Lung microvascular endothelial cell (primary cell): ENCODE measurements at places on chromosomes 7 and 10.

DNA sequence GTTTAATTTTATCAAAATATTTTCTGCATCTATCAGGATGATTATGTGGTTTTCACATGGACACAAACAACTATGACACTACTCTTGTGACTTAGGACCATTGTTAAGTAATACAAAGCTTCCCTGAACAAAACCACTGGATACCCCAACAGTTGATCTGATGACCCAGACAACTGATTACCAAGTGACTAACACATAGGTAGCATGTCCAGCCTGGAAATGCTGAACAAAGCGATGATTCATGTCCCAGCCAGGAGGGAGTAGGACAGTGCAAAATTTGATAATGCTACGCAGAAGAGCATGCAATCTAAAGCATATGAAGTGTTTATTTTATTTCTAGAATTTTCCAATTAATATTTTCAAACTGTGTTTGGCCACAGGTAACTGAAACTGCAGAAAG lies 8.9 kb upstream of the PNLIP start:
- no peak for DNase-seq

DNA sequence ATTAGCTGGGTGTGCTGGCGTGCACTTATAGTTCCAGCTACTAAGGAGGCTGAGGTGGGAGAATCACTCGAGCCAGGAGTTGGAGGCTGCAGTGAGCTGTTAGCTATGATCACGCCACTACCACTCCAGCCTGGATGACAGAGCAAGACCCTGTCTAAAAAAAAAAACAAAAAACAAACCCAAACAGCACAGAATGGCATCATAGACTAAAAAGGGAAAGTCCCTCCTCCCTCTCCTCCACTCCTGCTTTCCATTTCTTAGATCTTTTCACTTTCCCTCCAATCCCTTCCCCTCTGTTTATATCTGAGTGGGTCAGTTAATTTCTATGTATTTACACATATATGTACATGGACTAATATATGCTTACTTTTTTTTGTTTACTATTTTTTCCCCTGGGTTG lies 10.4 kb upstream of the PIP4K2A start:
- no peak for DNase-seq

GRCh38 chr10:28938745-28939144 lies 261.4 kb downstream of the BAMBI start:
- no peak for DNase-seq

GRCh38 chr7:44376429-44377133 lies 51.2 kb upstream of the CAMK2B start:
- DNase-seq = no peak

GRCh38 chr10:101939008-101939648 lies 95.5 kb upstream of the KCNIP2 start:
- peak; percentile 90 for DNase-seq

- no peak for DNase-seq
Measured at GRCh38 chr10:117189557-117189956, 7.7 kb upstream of the KCNK18 start.

DNA sequence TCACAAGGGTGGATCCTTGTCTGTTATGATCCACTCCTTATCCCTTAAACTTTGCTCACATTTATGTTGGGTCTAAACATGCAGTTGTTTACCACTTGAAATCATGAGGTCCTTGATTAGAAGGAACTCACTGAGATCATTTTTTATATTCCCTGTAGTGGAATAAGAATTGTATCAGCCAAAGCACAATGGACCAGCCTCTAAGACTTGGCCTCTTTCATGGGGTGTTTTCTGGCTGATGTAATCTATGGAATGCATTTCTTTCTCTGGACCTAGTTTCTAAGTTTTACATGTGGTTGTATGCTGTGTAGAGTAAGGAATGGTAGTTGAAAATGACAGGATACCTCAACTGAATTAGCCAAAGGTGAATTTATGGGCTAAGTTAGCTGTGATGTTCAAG lies 376.6 kb downstream of the SORCS3 start:
- no peak for DNase-seq

DNA sequence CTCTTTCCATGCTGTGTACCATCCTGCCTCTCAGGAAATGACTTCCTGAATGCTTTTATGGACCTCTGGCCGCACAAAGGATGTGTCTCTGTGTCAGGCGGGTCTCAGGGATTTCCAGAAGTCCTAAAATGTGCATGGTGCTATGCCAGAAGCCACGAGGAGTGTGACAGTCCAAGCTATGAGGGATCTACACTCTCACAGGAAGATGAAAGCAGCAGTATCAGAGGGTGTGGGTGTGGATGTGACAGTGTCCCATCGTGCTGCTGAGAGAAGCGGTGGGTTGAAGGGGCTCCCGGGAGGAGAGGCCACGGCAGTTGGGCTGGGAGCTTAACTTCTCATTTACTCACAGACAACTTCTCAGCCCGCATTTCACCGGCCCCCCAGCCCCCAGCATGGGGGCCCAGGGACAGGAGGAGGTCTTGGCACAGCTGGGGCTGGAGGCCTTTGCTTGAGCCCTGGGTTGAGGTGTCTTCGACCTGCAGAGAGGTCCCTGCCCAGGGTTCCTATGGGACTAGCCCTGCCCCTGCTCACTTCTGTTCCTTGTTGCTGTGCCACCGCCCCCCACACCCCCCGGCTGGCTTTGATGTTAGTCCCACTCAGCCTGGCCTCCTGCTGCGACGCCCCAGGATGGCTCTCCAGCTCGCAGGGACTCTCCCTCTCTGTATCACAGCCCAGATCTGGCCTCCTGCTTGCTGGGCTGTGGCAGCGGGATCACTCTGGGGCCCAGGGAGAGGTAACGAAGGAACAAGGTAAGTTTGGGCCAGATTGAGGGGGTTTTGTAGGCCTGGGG lies 30.8 kb upstream of the EMX2 start:
- no peak for DNase-seq

- DNase-seq = no peak
Measured at GRCh38 chr10:118167056-118167700, 120.4 kb upstream of the RAB11FIP2 start.

DNA sequence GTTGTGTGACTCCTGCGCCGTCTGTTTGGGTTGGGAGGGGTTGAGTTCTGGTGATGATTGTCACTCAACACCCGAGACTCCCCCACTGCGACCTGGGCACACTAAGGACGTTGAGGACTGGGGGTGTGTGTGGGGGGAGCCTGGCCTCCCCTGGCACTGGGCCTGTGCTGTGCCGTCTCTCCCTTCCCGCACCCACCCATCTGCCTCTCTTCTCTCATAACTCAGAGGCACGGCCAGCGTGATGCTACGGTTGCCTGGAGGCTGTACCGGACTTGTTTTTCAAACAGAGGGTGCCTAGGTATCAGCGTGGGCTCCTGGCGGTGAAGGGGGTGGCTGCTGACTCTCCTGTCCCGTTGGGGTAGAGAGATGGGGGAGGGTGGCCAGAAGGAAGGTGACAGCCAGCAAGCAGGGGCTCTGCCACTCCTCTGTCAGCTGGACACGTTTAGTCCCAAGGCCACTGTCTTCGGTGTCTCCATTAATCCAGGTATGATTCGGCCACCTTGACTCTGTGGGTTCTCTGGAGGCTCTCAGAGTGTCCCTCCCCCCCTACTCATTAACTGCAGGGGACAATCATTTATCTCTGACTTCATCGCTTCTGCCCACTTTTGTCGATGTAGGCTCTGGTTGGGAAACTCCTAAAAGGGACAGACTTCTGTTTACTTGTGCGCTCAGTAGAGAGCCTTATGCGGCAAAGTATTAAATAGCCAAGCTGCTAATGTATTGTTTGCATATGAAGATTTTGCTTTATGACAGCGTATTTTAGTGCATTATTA lies 56.5 kb upstream of the PFKFB3 start:
- no peak for DNase-seq

DNA sequence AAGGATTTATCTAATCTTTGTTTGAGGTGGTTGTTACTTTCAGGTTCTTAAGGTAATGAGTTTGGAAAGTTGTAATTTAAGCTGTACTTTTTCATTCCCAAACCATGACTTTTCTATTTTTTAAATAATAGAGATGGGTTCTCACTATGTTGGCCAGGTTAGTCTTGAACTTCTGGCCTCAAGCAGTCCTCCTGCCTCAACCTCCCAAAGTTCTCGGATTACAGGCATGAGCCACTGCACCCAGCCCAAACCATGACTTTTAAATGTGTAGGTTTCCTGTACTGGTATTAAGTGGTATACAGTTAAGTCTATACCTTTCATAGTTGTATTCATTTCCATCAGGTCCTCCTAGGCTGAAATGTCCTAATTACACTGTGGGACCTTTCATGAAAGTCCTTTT lies 10.4 kb downstream of the INPP5F start:
- DNase-seq = no peak

- peak; percentile 84 for DNase-seq
Measured at GRCh38 chr7:134778941-134779740, at the start of gene CALD1. Gene CALD1 (plus strand): TSS chr7:134779634. CDS start chr7:134867734, 88,100 bp downstream.

DNA sequence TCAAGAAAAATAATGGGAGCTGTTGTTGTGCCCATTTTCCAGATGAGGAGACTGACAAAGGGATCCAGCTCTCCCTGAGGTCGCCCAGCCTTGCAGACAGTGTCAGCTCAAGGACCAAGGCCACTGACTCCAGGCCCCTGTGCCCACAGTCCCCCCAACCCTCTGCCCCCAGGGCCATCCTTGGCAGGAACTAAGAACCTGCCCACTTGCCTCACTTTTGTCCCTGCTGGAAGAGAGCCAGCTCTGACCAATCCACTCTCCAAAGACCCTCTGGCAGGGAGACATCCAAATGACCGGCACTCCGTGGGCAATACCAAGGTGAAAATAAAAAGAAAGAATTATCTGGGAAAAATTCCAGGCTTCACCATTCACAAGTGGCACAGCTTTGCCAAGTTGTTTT lies 101.3 kb downstream of the TCERG1L start:
- no peak for DNase-seq

- no peak for DNase-seq
Measured at GRCh38 chr7:136293841-136294391, 316.8 kb upstream of the MTPN start.

DNA sequence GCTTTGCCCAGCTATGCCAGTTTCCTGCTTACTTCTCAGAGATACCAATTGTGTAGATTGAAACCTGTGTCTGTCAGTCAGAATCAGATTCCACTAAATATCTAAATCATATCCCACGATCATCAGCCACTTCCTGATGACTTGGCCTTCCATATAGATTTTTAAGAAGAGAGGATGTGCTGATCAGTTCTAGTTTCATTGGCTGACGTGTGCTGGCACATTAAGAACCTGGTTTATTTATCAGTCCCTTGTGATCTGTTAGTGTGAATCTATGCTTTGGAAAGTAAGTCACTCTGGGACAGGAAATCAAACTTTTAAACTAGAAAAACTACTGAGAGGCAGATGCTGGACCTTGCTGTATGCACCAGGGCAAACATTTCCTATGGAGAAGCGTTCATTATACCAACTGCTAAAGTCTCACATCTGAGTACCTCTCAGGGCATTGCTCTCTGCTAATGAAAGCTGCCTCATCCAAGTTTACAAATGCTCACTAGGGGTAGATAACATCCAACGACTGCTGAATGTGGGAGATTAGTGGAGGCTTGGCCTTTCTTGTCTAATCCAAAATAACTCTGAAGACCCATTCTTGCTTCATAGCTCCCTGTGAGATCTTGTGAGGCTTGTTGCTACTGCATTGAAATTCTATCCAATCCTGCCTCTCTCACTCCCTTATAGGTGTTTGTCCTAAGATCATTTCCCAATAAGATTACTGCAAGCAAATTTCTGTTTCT lies 109.1 kb downstream of the ARL4A start:
- DNase-seq = no peak

DNA sequence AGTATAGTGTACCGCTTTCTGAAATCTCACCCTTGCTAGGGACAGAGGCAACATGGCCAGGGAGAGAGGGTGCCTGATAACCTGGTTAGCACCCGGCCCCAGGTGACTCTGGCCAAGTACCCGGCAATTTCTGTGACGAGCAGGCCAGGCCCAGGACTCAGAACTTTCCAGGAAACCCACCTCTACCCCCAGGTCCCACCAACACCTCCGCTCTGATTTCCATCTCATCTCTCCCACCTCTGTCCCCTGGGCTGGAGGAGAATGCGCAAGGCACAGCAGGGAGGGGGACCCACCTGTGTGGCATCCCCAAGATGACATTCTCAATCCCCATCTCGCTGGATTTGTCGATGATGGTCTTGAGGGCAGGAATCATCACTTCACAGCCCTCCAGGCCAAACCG lies 11.6 kb downstream of the OGDHL start:
- DNase-seq = no peak

DNA sequence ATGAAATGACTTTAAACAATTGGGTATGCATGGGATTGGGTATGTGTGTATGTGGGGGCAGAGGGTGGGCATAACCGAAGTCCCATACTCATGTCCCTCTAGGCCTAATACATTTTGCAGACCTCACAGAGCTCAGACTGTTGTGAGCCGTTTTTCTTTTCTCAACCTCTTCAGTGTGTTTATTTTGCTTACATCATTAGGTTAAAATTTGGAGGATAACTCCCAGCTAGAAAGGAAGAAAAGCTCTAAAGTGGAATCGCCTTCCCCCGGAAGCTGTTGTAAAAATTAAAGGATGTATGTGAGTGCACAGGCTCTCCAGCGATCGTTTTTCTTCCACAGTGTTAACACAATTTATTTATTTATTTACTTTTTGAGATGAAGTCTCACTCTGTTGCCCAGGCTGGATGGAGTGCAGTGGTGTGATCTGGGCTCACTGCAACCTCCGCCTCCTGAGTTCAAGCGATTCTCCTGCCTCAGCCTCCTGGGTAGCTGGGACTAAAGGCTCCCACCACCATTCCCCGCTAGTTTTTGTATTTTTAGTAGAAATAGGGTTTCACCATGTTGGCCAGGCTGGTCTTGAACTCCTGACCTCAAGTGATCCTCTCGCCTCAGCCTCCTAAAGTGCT lies 1.5 kb upstream of the H2AZ2 start:
- no peak for DNase-seq

GRCh38 chr7:21317966-21318915 lies 109.6 kb upstream of the SP4 start:
- DNase-seq = no peak

GRCh38 chr7:3971323-3971722 lies 670.3 kb downstream of the SDK1 start:
- no peak for DNase-seq

GRCh38 chr7:35723011-35723410 lies 28.1 kb upstream of the HERPUD2 start:
- DNase-seq = peak; percentile 16
